T-helper 9 cell (primary cell): ENCODE measurements at places on chromosomes 3 and 15.

DNA sequence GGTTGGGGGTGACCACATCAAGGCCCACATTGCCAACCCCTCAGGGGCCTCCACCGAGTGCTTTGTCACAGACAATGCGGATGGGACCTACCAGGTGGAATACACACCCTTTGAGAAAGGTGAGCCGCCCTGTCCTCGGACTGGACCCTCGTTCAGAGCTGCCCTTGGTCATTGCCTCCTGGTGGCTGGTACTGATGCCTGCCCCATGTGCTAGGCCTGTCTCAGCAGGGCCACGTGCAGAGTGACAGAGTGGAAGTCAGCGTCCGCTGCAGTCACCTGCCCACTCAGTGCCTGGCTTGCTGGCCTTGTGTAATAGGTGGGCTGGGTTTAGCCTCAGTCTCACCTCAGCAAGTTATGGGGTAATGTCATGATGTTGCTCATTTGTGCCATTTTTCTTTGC, 86.4 kb downstream of the DNASE1L3 start:
- DNase-seq, result no peak

DNA sequence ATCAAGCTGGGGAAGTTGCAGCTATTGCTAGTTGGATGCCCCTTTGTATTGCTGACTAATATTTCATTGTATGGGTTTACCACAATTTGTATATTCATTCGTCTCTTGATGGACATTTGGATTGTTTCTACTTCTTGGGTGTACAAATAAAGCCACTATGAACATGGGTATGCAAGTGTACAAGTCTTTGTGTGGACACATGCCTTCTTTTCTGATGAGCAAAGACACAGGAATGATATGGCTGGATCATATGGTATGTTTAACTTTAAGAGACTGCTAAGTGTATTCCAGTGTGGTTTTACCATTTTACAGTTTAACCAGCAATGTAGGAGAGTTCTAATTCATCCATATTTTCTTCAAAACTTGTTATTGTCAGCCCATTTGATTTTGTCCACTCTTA, 32.2 kb downstream of the NECTIN3 start:
- no peak for DNase-seq

DNA sequence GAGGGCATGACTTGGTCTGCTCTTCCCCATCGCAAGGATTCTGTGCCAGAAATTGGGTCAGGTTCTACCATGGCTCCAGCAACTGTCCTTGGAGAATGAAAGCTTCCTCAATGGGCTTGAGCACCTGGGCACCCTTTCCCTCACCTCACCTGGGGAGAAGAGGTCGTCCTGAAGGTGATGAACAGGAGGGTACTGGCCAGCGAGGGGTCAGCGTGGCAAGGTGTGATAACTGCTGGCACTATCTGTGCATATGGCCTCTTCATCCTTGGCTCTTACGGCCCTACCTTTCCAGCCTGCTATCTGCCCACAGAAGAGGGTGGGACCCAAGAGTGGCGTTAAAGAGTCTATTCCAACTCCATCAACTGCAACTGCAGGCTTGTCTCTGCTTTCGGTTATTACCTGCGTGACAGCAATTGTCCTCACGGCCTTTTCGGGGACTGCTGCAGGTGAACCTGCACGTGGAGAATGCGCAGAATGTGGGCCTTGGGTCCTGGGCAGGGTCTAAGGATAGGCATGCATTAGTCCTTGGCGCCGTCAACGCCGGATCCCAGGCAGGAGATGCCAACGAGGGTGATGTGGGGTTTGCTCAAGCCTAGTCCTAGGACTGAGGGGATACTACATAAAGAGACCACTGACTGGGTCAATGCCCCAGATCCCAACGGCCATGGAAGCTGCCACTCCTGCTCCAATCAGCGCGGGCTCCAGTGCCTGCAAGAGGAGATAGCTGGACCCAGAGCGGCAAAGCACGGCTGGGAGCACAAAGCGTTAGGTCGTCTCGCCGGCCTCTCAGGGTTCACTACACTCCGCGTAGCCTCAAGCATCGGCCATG, 625 bp upstream of the RBM15B start:
- DNase-seq, result no peak

GRCh38 chr3:183123891-183124290, 24.6 kb upstream of the MCCC1 start:
- no peak for DNase-seq
